Smooth muscle cell of the coronary artery (primary cell): ENCODE measurements at places on chromosomes 6 and 20. TPM values are rescaled to one million over a fixed set of nuclear protein-coding genes. Genes with fewer than 3 reads are reported as not detected.

Gene PPP1R16B
- 0.12 and 0.23 TPM in 2 replicates for total RNA-seq

Gene MBOAT1
- total RNA-seq, result 1.3 and 5.3 TPM in 2 replicates

Gene R3HDML
- not detected in 2 replicates for total RNA-seq

Gene ISM1
- 1.3 TPM in 1 of 2 replicates, not detected in the other for total RNA-seq

Gene CENPW
- 6.8 and 7.9 TPM in 2 replicates for total RNA-seq

Gene DUSP15
- total RNA-seq, result 0.23 TPM in 1 of 2 replicates, not detected in the other

Gene HLA-DPA1
- 9.7 TPM in 1 of 2 replicates, not detected in the other for total RNA-seq

Gene PARD6B
- 0.23 and 1.7 TPM in 2 replicates for total RNA-seq

Gene PLG
- not detected in 2 replicates for total RNA-seq

Gene IPCEF1
- not detected in 2 replicates for total RNA-seq

Gene RPN2
- 182 and 241 TPM in 2 replicates for total RNA-seq

Gene ROS1
- under 0.01 TPM in 2 replicates for total RNA-seq

Gene CAP2
- 3.2 and 26.2 TPM in 2 replicates for total RNA-seq

Gene MAP3K4
- total RNA-seq, result 16.8 and 27.0 TPM in 2 replicates

Gene MYH7B
- total RNA-seq, result under 0.01 and 0.47 TPM in 2 replicates

Gene C2
- 0.90 and 26.7 TPM in 2 replicates for total RNA-seq

Gene SOBP
- 1.4 and 2.2 TPM in 2 replicates for total RNA-seq

Gene CFB
- 15.0 and 108 TPM in 2 replicates for total RNA-seq

Gene PAK5
- not detected in 2 replicates for total RNA-seq

Gene BANF2
- total RNA-seq, result not detected in 2 replicates

Gene TRIM31
- total RNA-seq, result 0.12 TPM in 1 of 2 replicates, not detected in the other

Gene FGD2
- total RNA-seq, result not detected in 2 replicates

Gene CFAP61
- not detected in 2 replicates for total RNA-seq

Gene PKIB
- 0.45 and 1.4 TPM in 2 replicates for total RNA-seq

Gene COL9A3
- total RNA-seq, result 0.30 TPM in 1 of 2 replicates, not detected in the other

Gene CLPSL1
- total RNA-seq, result not detected in 2 replicates

Gene GLP1R
- not detected in 2 replicates for total RNA-seq

Gene FAM83C
- total RNA-seq, result not detected in 2 replicates

Gene MCM9
- total RNA-seq, result 7.3 and 9.4 TPM in 2 replicates

Gene VGLL2
- not detected in 2 replicates for total RNA-seq

Gene SLC22A3
- 0.23 and 13.5 TPM in 2 replicates for total RNA-seq

Gene RUNX2
- total RNA-seq, result 0.70 and 2.1 TPM in 2 replicates

Gene VTA1
- 23.6 and 30.9 TPM in 2 replicates for total RNA-seq
